ENCODE measurements at places on chromosomes 2 and 18.
A peak's percentile ranks its signal among the peaks of the same experiment; 100 is the strongest.

GRCh38 chr2:47616506-47616905 lies 166.4 kb upstream of the MSH6 start:
- peaks cover 2% of the 10 kb centered on the region for H3K27me3 ChIP-seq
- H3K4me1 ChIP-seq: no peaks in the 10 kb centered on the region
- H3K27ac ChIP-seq: no peak overlapping the region
- H3K4me3 ChIP-seq: no peak overlapping the region
- H3K36me3 ChIP-seq: no peaks in the 10 kb centered on the region
- no peak for DNase-seq

GRCh38 chr18:36095936-36096519 lies 28.7 kb upstream of the RPRD1A start:
- H3K36me3 ChIP-seq: no peaks in the 10 kb centered on the region
- no peak overlapping the region for H3K27ac ChIP-seq
- H3K27me3 ChIP-seq: peaks cover 14% of the 10 kb centered on the region
- H3K4me3 ChIP-seq: no peak overlapping the region
- H3K4me1 ChIP-seq: peaks cover 11% of the 10 kb centered on the region

DNA sequence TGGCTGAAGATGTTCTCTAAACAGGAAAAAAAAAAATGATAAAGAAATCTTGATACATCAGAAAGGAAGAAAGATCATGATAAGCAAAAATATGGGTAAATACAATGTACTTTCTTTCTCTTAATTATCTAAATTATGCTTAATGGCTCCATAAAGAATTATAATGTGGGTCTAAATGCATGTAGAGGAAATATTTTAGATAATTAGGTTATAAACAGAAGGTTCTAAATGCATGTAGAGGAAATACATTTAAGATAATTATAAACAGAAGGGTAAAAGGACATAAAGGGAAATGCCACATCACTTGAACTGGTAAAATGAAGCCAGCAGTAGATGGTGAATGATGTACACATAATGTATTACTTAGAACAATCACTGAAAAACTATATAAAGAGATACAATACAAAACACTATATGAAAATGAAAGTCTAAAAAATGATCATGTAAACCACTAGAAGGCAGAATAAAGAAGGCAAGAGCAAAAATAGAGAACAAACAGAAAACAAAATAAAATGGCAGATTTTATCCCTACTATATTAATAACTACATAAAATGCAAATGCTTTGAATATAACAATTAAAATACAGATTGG lies 308.4 kb upstream of the CDH2 start:
- no peaks in the 10 kb centered on the region for H3K36me3 ChIP-seq
- no peak overlapping the region for H3K27ac ChIP-seq
- H3K27me3 ChIP-seq: no peaks in the 10 kb centered on the region
- H3K4me3 ChIP-seq: no peak overlapping the region

- H3K27ac ChIP-seq: no peak overlapping the region
- H3K36me3 ChIP-seq: no peaks in the 10 kb centered on the region
- no peak overlapping the region for H3K4me3 ChIP-seq
- DNase-seq: no peak
- no peaks in the 10 kb centered on the region for H3K4me1 ChIP-seq
These were observed 18.0 kb upstream of the PDE1A start for GRCh38 chr2:182444806-182445205.

- DNase-seq: no peak
- no peaks in the 10 kb centered on the region for H3K27me3 ChIP-seq
- peak overlapping the region; percentile 77 for H3K4me3 ChIP-seq
- peak overlapping the region; percentile 69 for H3K27ac ChIP-seq
- H3K36me3 ChIP-seq: peaks cover 25% of the 10 kb centered on the region
These were observed 1.3 kb downstream of the ING5 start for GRCh38 chr2:241703032-241703604.

- H3K4me1 ChIP-seq: peaks cover 17% of the 10 kb centered on the region
- no peak overlapping the region for H3K4me3 ChIP-seq
- H3K27me3 ChIP-seq: no peaks in the 10 kb centered on the region
- DNase-seq: no peak
- H3K36me3 ChIP-seq: no peaks in the 10 kb centered on the region
These were observed 88.2 kb upstream of the LCLAT1 start for GRCh38 chr2:30358842-30359241.

DNA sequence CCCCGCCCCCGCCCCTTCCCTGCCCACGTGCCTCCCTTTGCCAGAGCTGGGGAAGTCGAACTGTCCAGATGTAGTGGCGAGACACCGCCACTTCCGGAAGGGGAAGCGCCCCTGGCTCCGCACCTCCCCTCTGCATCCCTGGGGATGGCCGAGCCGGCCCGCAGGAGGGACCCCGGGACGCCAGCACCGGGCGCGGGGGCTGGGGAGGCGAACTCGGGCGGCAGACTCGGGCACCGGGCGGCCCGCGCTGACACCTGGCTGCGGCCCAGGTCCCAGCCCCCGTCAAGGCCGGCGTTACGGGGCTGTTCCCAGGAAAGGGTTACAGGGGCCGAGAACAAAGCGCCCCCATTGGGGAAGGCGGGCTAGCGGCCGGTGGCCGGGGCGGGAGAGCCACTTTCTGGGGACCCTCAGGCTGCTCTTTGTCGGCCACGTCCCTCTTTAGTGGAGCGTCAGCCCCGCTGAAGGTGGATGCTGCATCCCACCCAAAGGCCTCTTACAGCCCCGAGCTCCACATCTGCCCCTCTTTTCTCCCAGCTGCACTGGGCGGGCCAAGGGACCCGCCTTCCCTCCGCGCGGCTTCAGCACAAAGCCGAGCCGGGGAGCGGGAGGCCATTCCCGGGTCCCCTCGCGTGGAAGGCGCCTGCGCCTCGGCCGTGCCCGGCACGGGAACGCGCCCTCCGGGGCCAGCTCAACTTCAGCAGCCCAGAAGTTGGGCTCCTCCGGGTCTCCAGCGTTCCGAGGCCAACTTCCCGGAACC lies 1.3 kb downstream of the SDC1 start:
- H3K4me3 ChIP-seq: peak overlapping the region; percentile 32
- H3K27me3 ChIP-seq: peaks cover 62% of the 10 kb centered on the region
- H3K4me1 ChIP-seq: peaks cover 6% of the 10 kb centered on the region
- H3K27ac ChIP-seq: no peak overlapping the region

DNA sequence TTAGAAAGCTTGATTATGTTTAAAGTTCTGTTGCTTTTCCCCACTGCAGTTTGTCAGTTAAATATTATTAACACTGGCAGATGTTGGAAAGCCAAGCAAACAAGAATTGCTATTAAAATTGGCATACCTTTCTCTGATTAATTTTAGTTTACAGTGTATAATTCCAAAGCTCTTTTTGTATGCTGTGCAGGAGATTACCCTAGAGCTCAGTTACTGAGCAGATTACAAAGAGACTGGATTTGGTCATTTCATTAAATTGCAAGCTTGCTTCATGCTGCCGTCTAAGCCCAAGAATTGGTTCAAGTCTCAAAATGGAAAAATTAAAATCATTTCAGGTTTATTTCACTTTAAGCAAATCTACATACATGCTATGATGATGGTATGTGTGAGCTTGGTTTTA lies 2.3 kb downstream of the ASAP2 start:
- DNase-seq: no peak
- peaks cover 66% of the 10 kb centered on the region for H3K27me3 ChIP-seq
- no peak overlapping the region for H3K27ac ChIP-seq
- H3K4me3 ChIP-seq: no peak overlapping the region
- H3K36me3 ChIP-seq: no peaks in the 10 kb centered on the region

- H3K36me3 ChIP-seq: peaks cover 2% of the 10 kb centered on the region
- no peak for DNase-seq
- H3K27ac ChIP-seq: no peak overlapping the region
- H3K4me3 ChIP-seq: no peak overlapping the region
- H3K27me3 ChIP-seq: peaks cover 70% of the 10 kb centered on the region
- H3K4me1 ChIP-seq: no peaks in the 10 kb centered on the region
These were observed 12.3 kb downstream of the AQP12B start for GRCh38 chr2:240670402-240670801.

DNA sequence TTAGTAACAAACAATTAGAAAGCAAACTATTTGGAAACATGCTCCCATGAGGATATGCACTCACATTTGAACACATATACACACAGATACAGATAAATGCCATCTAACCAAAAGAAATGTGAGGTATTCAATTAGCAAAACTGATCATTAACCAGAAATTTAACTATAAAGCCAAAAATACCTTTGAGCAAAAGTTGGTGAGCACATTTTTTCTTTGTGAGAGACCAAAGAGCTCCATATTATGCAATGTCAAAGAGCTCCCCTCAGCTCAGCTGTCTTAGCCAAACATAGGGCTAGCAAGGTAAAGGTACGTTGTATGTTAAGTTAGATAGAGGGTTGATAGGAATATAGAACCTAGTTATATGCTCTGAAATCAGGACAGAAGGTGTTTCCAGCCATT lies 43.8 kb downstream of the CYBRD1 start:
- H3K36me3 ChIP-seq: no peaks in the 10 kb centered on the region
- H3K27me3 ChIP-seq: peaks cover 14% of the 10 kb centered on the region
- no peak for DNase-seq
